Stimulated activated CD8-positive, alpha-beta memory T cell treated with anti-CD3 and anti-CD28 coated beads, Interleukin-7, amount 100 ng/mL, for 1 hour (primary cell): ENCODE measurements at places on chromosomes 5 and 9.

GRCh38 chr5:142918959-142919635, 148.9 kb downstream of the ARHGAP26 start:
- DNase-seq, result no peak

DNA sequence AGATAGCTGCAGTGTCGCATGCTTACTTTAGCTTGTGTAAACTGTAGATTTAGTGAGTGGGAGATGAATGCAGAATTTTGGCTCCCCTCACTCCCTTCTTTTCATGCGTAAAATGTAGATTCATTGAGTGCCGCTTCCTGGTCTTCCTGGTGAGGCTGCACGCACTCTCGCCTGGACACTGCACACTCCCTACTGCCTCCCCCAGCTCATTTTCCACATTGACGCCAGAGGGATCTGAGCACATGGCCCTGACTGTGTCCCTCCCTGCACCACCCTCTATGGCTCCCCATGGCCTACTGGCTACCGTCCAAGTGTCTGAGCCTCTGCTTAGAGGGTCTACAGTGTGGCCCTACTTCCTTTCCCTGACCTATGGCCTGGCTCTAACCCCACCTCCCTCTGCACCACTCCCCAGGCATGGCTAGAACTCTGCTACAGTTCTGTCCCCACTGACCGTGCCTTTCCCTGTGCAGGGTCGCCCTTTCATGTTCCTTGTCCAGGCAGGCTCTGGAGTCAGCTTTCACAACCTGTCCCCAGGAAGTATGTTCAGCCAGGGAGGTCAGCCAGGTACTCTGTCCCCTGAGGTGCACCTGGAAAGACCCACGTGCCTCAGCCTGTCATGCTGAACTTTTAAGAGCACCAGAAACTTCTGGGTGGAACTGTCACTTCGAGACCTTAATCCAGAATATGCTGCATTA, 160.6 kb downstream of the COL23A1 start:
- DNase-seq, result no peak

GRCh38 chr9:70639853-70640814, 225.7 kb upstream of the KLF9 start:
- DNase-seq, result no peak

GRCh38 chr5:76292620-76293322, 110.3 kb upstream of the IQGAP2 start:
- no peak for DNase-seq

GRCh38 chr9:99034149-99034548, 70.8 kb upstream of the TGFBR1 start:
- DNase-seq, result no peak

- DNase-seq, result no peak
Observed at GRCh38 chr9:16074963-16075362, 522.1 kb downstream of the CCDC171 start.

DNA sequence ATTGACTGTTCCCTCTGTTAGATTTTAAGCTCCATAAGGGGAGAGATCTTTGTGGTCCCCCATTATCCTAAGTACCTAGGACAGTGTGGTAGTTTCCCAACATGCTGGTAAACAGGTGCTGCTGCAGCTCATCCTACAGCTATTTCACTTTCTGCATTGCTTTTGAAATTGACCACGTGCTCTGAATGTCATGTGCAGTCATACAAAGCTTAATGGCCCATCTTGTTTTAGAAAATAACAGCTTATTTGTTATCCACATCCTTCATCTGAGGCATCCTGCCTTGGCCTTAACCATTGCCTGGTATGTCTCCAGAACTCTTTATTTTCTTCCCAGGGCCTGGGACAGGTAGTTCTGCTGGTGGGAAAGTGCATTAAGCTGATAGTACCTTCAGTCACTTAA, 14.7 kb downstream of the PIK3R1 start:
- no peak for DNase-seq

GRCh38 chr5:54080831-54081230, 229.5 kb downstream of the ARL15 start:
- no peak for DNase-seq

GRCh38 chr5:170334626-170335025, 37.0 kb upstream of the LCP2 start:
- DNase-seq, result no peak

GRCh38 chr9:127390563-127390962, 6.4 kb upstream of the SLC2A8 start:
- no peak for DNase-seq

DNA sequence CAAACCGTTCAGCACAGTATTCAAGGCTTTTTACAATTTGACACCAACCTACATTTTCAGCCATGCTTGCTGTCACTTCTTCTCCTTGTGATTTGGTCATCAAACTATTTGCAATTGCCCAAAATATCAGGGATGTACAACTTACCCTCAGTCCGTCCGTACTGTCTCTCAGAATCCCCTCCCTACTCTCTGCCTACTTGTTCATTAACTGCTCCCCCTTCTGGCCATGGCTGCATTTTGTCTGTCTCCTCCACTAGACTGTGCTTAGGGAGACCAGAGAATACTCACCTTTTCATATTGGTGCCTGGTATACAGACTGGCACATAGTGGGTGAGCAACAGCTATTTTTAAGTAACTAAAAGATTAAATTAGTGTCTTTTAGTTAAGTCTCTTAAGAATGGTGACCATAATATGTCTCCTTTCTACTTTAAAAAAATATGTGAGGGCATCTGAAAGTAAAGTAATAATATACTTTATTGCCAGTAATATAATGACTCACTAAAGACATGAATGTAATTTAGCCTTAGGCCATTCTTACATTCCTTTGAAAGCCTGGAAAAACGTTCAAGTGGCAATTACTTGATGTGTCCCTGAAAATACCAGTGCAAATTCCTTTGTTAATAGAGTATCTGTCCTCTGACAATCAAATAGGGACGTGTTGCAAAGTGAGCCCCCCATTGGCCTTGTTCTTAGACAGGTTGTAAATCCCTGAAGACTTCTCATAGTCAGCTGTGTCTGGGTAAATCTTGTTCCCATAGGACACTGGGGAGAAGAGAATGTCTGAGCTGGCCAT, 27.8 kb downstream of the PRLR start:
- DNase-seq, result no peak
